Posterior vena cava (tissue), 2 donors: ENCODE measurements at places on chromosomes 5 and 9. TPM values are rescaled to one million over a fixed set of nuclear protein-coding genes. Genes with fewer than 3 reads are reported as not detected.

Gene WHRN
- 2.5 TPM for total RNA-seq

Gene FOXD1
- 10.2 TPM for total RNA-seq

Gene EQTN
- not detected for total RNA-seq

Gene KIF12
- not detected for total RNA-seq

- DNase-seq: no peak
These were observed 344.1 kb upstream of the WWC1 start for GRCh38 chr5:167947306-167947705.

- DNase-seq: no peak
These were observed 971 bp downstream of the PHYKPL start for GRCh38 chr5:178231539-178232123.

- no peak for DNase-seq
These were observed 99.9 kb downstream of the ICE1 start for GRCh38 chr5:5522336-5522735.

DNA sequence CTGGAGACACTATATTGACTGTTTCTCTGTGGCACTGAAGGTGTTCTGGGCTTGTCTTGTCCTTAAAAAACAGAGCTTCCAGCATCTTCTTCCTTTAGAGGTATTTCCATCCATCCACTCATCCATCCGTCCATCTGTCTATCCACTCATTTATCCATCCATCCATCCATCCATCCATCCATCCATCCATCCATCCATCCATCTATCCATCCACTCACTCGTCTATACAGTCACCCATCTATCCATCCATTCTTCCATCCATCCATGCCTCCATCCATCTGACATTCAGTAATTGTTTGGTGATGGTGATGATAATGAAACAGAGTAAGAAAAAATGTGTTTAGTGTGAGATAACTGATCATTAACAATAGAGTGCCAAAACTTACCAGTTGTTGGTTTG lies 334.8 kb downstream of the NSG2 start:
- DNase-seq: no peak

DNA sequence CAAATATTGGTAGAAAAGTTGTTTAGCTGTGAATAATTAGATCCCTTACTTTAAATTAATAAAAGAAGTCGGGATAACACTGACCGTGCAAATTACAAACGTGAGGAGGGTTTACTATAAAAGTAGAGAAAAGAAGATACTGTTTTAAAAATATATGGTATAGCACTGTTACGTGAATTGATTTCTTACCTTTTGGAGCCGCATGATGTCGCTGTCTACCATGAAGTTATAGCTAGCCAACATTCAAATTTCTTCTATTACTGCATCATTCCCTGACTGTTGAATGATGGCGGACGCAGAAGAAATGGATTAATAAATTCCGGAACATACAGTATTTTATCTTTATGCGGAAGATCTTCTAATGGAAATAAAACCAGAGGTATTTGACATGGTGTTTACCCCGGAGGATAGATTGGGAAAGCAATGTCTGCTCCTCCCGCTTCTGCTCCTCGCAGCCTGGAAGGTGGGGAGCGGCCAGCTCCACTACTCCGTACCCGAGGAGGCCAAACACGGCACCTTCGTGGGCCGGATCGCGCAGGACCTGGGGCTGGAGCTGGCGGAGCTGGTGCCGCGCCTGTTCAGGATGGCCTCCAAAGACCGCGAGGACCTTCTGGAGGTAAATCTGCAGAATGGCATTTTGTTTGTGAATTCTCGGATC lies at the start of gene PCDHA6:
PCDHA6 (plus strand) TSS at position 257 of the 658 bp plus-strand sequence; CDS start at position 389, 132 bp downstream.
- DNase-seq: no peak

DNA sequence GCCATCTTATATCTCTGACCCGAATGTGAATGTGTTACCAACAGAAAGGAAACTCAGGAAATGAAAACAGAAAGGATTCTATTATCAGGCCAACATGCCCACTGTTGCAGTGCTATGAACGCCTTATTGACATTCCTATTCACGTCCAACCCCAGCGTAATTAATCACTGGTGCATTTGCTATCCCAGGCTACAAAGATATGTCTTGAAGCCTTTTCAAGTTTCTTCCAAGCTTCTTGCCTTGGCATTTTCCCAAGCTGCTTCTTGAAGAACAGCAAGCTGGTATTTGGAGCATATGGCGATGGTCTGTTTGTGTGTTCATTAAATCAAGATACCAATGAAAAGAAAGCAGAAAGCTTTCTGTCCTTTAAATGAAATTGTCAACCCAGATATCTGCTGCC lies 579.2 kb upstream of the ZNF462 start:
- DNase-seq: no peak

DNA sequence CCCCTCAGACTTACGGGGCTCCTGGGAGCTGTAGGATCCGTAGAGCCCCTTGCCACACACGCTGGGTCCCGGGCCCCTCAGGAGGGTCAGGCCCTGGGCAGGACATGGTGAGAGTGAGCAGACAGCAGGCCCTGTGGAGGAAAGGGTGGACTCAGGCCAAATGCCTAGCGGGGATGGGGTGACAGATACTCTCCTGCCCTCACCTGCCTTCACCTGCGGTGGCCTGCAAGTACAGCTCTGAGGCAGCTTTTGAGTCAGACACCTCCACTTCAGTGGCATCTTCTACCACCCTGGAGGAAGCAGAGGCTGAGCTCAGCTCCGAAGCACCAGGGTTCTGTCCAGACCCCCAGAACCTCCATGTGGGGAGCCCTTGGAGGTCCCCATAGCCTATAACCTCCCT lies 26.2 kb downstream of the SLC35A4 start:
- DNase-seq: no peak

DNA sequence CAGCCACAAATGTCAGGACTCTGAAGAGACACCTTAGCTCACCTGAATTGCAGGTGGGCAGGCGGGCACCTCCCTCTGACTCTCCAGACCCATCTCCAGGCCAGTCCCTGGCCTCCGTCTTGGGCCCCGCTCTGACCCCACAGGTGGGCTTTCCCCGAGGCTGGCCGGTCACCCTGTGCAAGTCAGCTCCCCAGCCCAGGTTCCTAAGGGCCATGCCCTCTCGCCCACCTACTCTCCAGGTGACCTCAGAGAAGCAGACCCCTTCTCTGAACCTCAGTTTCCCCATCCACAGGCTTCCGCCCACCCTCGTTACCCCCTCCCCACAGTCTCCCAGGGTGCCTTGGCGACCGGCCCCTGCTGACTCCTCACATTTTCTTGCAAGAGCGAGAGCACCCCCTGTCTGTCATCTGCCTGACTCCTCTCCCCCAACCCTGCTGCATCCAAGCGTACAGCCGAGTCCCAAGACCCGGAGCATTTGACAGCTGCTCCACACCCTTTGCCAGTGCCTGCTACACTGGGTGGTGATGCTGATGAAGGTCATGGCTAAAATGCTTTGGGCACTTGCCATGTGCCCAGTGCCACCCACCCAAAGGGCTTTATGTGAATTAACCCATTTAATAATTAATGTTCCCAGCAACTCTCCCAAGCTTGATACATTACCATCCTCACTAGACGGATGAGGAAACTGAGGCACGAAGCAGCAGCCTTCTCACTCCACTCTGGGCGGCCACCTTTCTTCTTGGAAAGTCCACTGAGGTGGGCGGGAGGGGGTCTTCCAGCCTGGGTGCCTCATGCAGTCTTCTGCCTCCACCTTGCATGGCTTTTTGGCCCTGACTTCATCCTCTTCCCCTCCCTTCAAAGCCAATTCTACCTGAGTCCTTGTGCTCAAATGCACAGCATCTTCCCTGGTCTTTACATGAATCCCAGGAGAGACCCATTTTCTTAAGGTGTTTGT lies 51.1 kb upstream of the ORM1 start:
- peak; percentile 85 for DNase-seq

GRCh38 chr5:87120518-87121303 lies 147.0 kb upstream of the RASA1 start:
- no peak for DNase-seq

- no peak for DNase-seq
These were observed 12.1 kb upstream of the COL27A1 start for GRCh38 chr9:114143234-114143633.

- no peak for DNase-seq
These were observed 54.1 kb downstream of the GDA start for GRCh38 chr9:72203205-72203803.

- DNase-seq: no peak
These were observed 29.3 kb upstream of the PHYKPL start for GRCh38 chr5:178261666-178262600.
